AML-193 (cell line): ENCODE measurements at places on chromosomes 6 and 20.

DNA sequence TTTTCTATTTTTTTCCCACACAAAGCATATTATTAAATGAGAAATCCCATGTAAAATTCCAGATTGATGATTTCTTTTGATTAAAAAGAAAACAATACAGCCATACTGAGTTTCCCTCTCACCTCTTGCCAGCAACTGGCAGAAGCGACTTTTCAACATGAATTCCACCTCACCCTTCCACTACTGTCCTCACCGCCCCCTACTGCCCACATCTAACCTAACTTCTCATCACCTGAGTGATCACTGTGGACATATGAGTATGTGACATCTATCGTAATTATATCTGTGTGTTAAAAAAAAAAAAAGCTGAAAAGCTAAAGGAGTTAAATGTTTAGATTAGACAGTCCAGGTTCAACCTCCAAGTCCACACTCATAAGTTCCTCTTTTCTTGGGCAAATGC is 528.6 kb downstream of the PRKN start:
- DNase-seq, result no peak

GRCh38 chr20:62064770-62065673 is 659 bp downstream of the TAF4 start:
- no peak for DNase-seq

GRCh38 chr20:24630486-24631172 is 161.2 kb downstream of the SYNDIG1 start:
- DNase-seq, result no peak

DNA sequence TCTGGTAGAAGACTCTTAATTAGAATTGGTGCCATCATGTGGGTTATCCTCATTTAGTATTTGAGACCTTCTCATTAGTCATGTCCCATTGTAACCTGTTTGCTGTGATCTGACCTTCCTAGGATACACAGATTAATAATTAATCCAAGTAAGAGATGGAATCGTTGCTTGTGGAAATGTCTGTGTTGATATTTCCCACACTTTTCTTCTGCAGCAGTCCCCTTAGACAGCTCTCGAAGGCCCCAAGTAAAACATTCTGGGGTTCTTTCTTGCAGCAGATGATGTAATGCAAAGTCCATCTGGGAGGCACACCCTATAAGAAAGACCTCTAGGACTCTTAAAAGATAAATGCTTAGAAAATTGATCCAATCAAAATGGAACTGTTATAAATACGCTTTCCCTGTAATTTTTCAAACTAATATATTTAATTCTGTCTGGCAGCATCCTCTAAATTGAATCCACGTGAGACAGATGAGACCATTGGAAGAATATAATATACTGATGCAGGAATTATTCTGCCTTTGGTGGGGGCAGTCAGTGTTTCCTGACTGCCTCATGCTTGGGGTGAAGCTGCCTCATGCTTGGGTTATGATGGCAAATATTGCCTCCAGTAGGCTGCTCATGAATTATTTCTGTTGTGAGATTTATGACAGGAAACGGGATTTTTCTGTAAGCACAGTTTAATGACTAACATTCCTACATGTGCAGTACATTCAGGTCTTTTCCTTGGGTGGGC is 54.5 kb upstream of the ARMC2 start:
- DNase-seq, result no peak

- no peak for DNase-seq
Observed at GRCh38 chr20:50267041-50267865, 76.6 kb downstream of the CEBPB start.

DNA sequence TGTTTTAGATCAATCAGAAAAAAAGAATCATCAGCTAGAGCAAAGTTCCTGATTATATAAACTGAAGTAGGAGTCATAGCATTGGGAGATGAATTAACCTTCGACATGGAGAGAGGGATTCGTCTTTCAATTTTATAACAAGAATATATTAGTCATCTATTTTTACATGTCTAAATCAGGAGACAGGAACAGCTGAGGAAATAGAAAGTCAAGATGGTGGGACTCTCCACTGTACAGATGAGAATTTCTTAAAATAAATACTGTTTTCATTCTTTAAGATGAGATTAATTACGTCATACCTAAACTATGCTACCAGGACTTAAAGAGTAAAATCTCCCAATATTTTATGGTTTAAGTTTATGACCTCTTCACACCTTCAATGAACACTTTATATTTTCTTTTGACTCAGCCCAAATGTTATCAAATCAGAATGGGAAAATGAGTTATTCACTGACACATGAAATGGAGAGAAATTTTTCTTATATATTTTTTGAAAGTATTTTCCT is 1137.7 kb downstream of the EPHA7 start:
- no peak for DNase-seq

GRCh38 chr20:57117296-57117695 is 149.1 kb downstream of the BMP7 start:
- DNase-seq, result no peak

GRCh38 chr6:95601133-95601532 is 23.8 kb downstream of the MANEA start:
- DNase-seq, result no peak

GRCh38 chr6:99946005-99946404 is 48.0 kb downstream of the MCHR2 start:
- no peak for DNase-seq
